ENCODE measurements at places on chromosomes 1 and 21.

- DNase-seq: no peak
Observed at GRCh38 chr1:1106510-1107221, 9.2 kb downstream of the C1orf159 start.

DNA sequence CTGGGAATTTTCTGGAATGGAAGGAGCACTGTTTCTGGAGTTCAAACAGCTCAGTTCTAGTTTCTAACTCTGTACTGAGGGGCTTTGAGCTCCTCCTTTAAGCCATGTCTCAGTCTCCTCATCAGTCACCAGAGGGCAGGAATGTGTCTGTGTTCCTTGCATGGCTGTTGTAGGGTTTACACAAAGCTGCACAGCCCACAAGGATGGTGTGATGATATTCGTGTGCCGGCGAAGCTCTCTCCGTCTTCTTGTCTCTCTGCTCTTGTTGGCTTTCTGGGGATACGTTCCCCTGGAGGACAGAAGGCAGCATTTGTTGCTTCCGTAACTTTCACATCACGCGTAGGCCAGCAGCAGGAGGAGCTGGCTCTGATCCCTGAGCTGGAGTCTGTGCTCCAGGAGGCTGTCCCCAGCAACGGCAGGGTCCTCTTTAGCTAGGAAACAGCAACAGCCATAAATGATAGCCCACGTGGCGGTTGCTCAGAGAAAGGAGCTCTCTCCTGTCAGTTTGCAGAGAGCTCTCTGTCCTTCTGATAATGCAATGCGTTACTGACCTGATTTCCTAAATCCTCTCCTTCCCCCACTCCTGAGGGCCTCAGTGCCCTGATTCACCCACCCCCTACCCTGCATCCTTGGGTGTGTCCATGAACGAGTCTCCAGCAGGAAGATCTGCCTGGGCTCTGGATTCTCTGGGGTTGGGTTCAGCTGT, 189.2 kb upstream of the VAMP3 start:
- no peak for DNase-seq

GRCh38 chr1:89949991-89950624, 44.8 kb upstream of the ZNF326 start:
- no peak for DNase-seq

GRCh38 chr1:24861821-24862727, 68.0 kb downstream of the RUNX3 start:
- no peak for DNase-seq

DNA sequence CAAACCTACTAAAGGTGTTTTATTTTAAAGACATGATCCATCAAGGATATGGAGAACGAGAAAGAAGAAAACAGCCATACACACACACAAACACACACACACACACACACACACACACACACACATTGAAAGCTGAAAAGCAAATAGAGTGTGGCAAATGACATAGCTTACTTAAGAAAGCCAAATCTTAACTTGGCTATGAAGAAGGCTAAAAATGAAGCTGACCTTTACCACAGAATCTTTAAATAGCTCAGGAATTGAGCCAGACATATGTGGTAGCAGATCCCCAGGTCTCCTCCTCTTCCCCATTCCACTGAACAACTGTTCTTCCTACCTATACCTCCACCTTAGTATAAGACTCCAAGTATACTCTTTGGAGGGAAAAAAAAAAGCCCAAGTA, 185.6 kb downstream of the CLEC20A start:
- DNase-seq: no peak

- DNase-seq: no peak
Observed at GRCh38 chr21:42406201-42406621, 2.5 kb downstream of the UBASH3A start.
